ENCODE measurements at places on chromosomes 6 and 20.
A peak's percentile ranks its signal among the peaks of the same experiment; 100 is the strongest.

GRCh38 chr6:111361648-111362047, 121.4 kb downstream of the REV3L start:
- peak; percentile 15 for DNase-seq

GRCh38 chr6:29676981-29677601, 3.9 kb downstream of the ZFP57 start:
- no peak for DNase-seq

DNA sequence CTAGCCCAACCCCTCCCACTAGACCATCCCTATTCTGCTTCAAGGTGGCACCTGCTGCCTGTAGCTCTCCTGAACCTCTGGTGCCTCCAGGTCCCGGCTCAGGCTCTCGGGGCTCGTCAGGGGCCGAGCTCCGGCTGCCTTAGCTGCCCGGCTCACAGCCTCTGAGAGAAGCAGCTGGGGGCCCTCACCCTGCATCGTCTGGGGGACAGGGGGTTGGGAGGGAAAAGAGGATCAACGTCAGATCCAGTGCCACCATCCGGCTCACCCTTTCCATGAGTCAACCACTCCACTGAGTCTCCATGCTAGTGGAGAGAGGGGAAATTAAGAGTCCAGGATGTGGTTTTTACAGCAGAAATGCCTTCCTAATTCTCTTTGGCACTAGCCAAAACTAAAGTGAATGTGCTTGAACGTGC, 13.0 kb downstream of the BAG6 start:
- DNase-seq = no peak

DNA sequence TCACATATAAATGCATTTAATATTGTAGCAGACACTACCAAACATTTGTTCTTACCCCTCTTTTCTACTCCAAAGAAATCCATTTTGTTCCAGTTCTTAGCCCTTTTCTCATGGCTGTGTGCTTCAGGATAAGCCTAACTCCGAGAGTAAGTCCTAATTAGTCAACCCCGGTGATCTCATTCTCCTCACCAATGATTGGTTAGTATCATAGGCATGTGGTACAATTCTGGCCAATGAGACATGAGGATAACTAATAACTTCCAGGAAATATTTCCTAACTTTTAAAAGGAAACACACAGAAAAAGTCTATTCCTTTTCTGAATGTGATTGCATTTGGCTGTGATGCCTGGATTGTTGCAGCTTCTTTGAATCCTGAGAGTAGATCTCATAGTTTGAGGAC, 116.0 kb downstream of the GPR63 start:
- no peak for DNase-seq

DNA sequence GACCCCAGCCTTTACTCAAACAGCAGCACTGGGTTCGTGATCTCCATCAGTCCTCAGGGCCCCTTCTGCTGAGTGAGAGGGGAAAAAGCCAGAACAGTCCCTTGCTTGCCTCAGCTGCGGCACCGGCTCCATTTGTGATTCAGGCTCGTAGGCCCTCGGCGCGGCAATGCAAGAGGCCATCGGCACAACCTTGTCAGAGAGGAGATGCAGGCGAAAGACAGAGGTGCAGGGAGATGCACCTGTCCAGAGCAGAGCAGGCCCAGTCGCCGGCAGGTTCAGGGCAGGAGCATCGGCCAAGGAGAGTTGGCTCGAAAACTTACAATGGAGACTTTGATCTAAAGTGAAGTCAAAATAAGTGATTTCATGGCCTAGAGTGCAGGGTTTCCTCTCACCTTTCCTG, 171.6 kb downstream of the SMOC2 start:
- DNase-seq = no peak

DNA sequence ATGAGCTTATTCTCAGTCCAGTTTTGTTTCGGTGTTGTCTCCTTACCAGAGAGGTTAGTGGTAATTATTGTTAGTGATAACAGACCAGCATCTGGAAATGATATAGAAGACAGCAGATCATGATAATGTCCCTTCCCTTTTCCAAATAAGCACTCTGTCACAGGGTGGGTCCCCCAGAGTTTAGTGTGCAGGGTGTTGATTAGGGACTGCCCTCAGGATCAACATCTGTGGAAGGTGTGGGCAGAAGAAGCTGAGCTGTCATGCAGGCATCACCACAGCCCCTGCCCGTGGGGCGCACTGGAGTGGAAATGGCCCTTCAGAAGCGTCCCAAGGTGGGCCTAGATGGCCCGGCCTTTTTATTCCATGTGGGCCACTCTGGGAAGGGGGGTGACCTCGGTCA, 67.6 kb upstream of the DTNBP1 start:
- no peak for DNase-seq

DNA sequence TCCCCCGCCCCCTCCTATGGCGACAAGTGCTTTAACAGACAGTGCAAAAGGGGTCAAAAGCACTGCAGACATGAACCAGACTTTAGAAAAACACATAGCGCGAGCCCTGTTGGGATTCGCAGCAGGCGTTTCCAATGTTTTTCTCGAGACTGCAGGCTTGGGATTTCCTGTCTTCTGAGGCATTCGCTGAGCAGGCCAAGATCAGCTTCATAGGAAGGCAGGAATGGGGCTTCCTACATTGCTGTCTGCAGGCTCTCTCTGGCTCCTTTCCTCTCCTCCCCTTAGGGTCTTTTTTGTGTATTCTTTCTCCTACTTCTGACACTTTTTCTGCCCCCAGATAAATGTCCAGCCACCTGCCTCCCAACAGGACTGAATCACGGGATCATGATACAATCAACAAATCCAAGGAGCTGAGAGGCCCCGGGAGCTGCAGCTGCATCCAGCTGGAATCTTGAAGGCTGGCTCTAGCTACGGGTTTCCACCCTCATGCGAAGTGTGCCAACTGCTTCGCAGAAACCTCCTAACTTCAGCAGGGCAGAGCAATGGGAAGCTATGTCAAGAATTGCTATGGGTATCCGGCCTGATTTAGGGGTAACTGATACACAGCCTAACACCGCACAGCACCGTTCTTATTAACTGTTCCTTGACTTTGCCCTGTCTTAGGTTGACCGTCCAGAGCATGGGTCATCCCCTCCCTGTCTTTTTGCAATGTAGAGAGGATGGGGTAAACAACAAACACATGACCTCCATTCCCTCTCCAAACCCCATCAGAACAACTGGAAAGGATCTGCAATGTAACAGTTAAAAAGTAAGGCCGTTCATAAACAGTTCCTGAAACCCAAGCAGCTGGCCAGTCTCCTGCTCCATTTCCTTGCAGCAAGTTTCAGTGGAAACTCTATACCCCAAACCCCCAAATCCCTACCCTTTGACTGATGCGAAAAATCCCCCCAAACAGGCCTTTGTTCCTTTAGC, 31.5 kb downstream of the SNX5 start:
- no peak for DNase-seq

DNA sequence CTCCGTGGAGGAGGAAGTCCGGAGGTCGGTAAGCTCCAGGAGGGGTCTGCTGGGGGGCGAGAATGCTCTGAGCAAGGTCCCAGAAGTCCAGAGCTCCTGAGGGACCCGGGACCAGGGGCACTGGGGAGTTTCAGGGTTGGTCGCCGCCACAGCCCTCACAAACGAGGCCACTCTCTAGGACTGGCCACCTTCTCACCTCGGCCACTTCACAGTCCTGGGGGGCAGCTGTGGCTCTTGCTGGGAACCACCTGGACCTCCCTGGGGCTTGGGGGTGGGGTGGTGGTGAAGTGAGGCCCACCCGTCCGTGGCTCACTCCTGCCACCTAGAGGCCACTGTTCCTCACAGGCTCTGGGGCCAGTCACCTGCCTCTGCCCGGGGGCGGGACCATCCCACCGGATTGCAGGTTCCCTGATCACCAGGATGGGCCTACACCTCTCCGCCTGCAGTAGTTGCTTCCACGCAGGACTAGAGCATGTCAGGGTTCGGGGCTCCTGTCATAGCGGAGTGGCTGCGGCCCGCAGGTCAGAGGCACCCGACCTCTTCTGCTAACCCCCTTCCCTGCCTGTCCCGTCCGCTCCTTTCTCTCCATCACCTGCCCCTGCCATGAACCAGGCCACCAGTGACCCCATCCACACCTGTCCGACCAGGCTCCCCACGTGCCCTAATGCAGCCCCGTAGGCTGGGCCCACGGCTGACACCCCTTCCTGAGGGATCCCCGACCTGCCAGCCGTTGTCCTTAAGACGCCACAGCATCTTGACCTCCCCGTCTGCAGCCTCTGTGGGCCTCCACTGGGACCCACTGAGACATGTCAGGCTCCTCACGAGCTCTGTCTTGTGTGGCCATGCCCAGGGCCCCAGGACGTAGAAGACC, 5.1 kb upstream of the TCEA2 start:
- DNase-seq = no peak

DNA sequence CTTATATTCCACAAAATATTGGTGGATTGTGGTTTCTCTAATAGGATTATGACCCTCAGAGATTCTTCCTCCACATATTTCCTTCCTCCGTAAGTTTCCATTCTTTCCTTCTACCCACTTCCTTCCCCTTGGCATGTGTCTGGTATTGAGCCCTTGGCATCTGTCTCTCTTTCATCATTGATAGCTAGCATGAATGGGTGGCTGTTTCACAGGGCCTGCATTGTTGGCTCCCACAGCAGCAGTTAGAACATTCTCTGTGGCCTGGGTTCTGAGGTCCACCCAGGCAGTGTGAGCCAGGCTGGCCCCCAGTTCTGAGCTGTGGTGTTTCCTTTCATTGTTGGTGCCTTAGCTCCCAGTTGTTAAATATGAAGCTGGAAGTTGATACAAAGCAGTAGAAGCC, 125.3 kb downstream of the ANKS1A start:
- DNase-seq = no peak

- no peak for DNase-seq
Measured at GRCh38 chr6:31092769-31093505, 19.4 kb downstream of the C6orf15 start.

DNA sequence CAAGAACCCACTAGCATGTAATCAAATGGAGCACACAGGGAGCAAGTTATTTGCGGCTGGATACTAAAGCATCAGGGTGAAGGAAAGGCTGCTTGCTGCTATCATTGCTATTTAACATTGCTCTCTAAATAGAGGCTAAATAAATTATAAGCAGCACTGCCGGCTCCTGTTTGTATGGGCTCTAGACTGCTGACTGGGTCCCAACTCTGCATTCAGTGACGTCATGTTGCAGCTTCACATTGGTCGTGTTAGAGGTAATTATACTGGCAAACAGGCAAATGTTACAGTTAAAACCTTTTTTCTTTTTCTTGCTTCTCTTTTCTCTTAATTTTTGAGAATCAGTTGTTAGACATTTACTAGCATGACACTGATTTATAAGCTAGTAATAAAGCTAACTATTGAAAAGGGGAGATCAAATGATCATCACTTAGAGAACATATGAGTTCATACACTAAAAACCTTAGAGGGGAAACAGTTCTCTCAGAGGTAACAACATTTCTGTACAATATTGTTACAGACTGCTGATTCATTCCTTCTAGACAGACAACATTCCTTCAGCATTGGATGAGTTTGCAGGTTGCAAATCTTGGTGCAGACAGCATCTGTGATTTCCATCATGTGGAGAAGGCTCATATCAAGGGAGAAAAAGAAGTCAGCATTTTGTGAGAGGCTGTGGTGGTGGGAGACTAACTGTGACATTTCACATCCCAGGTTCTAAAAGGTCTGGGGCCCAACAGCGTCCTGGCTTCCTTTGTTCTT, 15.9 kb downstream of the RFPL4B start:
- no peak for DNase-seq

DNA sequence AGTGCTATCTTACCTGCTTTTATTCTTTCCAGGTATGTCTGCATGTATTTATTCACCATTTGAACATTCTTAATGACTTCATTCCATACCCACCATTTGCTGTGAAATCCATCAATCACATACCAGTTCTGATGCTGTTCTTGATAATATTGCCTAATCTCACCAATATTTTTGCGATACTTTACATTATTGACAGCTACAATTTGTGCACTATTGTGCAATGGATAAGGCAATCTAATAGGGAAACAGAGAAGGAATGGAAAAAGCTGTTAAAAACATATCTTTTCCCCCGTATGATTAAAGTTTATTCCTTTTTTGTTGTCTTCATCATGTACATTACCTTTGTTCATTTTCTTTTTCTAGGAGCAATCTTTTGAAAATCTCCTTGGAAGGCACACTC, 23.3 kb upstream of the ZBTB24 start:
- DNase-seq = no peak

DNA sequence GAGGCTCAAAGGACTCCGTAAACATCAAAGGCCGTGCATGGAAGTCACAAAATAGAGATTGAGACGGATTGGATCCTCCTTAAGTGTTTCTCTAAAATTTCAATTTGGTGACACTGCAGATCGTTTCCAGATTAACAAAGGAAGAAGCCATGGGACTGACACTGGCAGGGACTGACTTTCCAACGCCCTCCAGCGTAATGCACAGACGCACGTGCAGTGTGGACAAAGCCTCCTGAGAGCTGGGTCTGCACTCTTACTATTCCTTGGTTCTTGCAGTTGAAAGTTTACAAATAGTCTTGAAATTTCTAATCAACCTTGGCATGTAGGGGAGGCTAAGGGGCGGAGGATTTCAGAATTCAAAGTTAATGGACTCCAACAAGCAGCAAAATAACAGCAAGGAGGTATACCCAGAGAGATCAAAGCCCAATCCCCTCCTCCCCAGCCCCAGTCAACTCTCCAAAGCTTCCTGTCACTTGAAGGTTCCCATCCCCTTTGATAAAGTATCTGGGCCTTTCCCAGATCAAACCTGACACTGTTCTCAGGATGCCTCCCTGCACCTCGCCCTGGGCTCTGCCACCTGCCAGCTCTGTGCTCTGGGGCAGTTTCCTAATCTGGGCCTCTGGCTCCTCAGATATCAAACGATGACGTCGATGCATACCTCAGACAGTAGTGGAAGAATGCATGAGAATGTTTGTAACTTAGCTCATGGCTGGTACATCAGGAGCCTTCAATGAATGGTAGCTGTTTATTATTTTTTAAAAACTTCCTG, 106.5 kb upstream of the TRAF3IP2 start:
- DNase-seq = peak; percentile 49

DNA sequence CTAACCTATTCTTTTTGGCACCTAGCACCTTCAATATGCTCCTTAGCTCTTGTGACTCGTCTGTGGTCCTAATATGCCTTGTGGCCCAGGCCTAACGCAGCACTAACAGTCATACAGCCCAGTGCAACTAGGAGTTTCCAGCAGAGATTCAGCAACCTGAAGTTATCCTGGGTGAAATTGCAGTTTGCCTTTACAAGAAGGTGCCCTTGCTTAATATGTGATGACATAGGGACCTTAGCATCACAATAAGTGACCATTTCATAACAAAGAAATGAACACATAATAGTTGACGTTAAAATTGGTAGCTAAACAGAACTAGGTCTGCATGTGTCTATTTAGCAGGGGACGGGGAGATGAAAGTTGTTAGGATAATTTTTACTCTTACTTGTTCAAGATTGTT, 10.1 kb downstream of the FIG4 start:
- DNase-seq = no peak

- no peak for DNase-seq
Measured at GRCh38 chr6:31769684-31770371, 7.3 kb downstream of the VWA7 start.
